Activated CD4-positive, alpha-beta T cell treated with anti-CD3 and anti-CD28 coated beads for 48 hours (primary cell): ENCODE measurements at places on chromosomes 5 and 9.

DNA sequence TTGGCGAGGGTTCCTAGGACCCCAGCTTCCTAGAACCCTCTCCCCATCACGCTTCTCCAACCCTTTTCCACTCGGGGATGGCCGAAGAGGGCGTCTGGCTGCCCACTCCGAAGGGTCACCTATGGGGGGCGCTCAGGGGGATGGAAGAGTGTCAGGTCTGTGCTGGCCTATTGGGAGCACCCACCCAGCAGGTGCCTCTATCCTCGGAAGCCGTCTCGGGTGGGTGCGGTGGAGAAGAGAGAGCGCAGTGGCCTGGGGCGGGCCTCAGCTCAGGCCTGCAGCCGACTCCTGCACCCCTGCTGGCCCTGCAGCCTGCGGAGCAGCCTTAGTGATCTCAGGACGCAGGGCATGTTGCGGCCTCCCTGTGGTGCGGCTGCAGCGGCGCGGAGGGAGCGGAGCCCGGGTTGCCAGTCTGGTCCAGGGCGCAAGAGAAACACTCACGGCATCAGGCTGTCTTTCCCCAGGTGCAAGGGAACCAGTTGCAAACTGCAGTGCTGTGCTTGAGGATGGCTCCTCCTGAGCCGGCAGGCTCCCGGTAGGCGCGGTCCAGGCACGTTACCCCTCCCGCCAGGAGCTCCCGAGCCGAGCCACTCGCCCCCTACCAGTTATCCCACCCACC is 1.5 kb upstream of the IRX2 start:
- DNase-seq = no peak

- peak; percentile 3 for DNase-seq
Observed at GRCh38 chr9:93092251-93092991, 3.6 kb upstream of the CARD19 start.

DNA sequence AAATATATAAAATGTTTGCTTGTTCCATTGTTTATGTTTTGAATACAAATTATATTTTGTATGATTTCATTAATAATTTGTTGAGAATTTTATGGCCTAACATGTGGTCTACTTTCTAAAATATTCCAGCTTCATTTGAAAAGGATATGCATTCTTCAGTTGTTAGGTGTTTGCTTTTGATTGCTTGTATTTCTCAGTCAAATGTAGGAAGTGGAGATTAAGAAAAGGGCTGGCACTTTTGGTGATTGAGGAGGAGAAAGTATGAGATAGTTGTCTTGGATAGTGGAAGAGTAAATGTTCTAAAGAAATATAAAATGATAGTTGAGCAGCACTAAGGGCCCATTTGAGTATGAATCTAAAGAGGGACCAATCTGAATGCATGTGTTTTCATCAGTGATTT is 23.1 kb downstream of the JAK2 start:
- no peak for DNase-seq

DNA sequence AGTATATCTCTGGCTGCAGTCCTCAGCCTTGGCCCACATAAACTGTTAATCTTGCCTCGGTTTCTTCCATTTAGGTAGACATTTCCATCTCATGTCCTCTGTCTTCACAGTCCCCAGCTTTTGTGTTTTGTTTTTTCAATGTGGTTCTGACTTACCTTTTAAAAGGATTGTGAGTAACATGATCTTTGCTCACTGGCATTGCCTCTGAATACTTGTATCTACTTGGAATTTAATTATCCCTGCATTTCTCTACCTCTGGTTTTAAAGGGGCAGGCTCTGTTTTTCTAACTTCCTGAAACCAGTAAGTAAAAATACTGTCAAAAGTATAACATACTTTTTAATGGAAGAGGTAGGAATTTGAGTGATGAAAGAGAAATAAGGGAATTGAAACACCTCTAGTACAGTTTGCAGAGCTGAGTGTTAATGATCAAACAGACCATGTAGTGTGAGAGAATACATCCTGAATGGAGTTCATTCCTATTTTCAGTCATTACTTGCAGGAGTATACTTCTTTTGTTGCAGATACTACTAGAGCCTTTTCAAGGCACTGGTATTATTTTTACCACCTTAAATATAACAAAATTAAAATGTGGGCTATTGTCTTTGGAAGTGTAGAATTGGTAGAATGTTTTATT is 62.6 kb downstream of the MTREX start:
- no peak for DNase-seq

DNA sequence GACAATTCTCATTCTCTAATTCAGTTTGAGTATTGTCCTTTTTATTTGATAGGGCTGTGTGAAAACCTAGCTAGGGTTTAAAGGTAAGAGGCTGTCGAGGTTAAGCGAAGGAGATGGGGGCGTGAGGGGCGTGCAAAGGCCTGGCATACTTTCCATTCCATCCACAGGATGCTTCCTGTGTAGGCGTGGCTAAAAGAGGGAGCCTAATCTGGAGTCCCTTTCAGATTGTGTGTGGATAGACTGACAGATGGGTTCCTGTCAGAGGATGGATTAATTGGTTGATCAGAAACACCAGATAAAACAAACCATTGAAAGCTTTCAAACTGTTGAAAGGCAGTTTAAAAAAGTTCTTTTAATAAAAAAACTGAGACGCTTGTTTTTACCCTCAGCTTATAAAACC is 1.1 kb upstream of the ELL2 start:
- DNase-seq = peak; percentile 24

DNA sequence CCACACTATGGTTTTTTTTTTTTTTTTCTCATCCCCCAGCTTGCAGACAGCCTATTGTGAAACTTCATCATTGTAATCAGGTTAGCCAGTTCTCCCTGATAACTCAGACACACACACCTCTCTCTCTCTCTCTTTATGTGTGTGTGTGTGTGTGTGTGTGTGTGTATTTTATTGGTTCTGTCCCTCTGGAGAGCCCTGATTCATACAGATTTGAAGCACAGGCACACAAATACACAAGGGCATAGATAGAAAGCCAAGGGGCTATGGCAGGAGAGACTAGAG is 20.6 kb upstream of the VCAN start:
- no peak for DNase-seq

DNA sequence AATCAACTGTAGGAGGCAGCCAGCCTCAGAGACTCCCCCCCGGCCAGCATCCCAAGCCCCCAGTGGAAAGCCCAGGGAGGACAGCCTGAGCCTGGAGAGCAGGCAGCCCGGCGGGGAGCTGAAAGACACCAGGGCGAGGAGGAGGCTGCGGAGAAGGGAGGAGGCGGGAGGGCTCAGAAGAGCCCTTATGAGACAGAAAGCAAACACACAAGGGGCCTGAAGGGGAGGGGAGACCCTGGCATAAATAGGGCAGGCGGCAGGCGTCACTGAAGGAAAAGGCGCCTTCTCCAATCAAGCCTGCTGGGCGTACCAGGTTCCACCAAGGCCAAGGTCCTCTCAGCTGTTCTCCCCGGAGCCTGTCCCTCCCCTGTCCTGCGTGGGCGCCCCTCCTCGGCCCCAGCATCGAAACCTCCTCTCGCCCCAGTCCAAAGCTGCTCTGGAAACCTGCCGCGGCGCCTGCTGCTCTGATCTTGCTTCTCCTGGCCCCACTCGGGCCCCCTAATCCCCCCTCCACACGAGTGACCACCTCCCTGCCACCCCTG is 1.3 kb downstream of the SLC9A3 start:
- no peak for DNase-seq

GRCh38 chr5:171797543-171797942 is 11.9 kb downstream of the SMIM23 start:
- no peak for DNase-seq

GRCh38 chr9:2378266-2378665 is 243.3 kb upstream of the VLDLR start:
- no peak for DNase-seq

DNA sequence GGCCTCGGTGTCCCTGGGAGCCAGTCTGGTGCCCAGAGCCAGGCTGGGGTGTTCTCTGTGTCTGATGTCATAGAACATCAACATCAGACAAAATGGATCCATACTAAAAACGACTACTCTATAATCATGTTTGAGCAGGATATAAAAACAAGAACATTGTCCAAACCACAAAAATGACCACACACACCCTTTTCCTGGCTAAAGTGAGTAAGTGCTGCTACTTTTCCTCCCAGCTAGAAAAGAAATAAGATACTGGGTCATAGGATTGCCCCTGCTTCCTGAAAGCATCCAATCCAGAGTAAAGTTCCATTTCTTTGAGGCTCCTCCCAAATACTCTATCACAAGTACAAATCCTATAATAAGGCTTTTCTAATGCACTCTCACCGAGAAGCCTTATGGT is 19.7 kb upstream of the TRAF1 start:
- no peak for DNase-seq

DNA sequence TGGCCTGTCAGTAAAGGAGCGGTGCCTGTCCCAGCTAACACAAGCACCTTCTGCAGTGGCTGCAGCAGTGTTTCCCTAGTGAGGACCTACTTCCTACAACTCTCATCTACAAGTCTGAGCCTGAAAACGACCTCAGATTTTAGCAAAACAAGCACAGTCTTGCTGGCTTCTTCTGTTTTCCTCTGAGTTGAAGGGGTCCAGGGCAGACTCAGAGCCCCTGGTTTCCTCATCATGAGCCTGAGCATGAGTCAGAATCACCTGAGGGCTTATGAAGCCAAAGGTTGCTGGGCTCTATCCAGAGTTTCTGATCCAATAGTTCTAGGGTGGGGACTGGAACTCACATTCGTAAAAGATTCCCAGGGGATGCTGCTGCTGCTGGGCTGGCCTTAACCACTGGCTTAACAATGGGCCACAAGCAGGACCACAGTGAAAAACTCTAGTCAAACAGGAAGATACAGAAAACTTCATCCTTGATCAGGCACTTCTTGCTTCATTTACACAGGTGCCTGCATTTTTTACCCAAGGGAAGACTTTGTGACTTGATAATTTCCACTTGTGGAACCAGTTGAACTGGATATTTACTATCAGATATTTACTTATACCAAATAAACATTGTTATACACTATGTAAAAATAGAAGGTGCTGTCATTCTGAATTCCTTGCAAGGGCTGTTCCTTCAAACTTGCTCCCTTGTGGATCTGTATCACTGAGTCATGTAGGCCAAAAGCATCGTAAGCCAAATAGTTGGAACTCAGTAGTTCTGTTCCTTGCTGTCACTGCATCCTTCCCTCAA is 4.3 kb upstream of the ACER2 start:
- no peak for DNase-seq

DNA sequence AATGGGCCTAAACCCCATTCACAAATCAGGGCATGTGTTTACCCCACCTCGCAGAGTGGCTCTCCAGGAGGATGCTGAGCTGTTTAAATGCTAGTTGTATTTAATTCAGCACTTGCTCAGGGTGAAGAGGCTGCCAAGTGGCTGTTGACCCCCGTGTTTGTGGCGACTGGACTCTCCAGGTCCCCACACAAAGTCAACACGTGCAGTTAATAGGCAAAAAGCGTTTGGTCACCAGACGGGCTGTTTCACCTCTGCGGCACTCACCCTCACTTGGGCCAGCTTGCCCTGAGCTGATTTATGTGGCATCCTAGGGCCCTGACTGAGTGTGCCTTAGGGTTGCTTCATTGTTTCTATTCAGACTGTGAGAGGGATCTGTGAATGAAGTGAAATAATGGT is 152.3 kb downstream of the GAS1 start:
- no peak for DNase-seq

GRCh38 chr5:44675296-44675695 is 133.5 kb upstream of the MRPS30 start:
- DNase-seq = no peak

GRCh38 chr9:121924700-121925099 is 168.4 kb downstream of the TTLL11 start:
- DNase-seq = no peak

- no peak for DNase-seq
Observed at GRCh38 chr5:156654444-156654843, 195.7 kb upstream of the PPP1R2B start.

DNA sequence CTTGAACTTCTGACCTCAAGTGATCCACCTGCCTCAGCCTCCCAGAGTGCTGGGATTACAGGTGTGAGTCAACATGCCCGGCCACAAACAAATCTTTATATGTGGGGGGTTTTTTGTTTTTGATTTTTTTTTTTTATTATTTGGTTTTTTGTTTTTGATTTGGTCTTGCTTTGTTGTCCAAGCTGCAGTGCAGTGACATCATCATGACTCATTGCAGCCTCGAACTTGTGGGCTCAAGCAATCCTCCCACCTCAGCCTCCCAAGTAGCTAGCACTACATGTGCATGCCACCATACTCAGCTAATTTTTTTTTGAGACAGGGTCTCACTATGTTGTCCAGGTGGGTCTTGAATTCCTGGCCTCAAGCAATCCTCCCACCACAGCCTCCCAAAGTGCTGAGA is 42.4 kb downstream of the ALDH7A1 start:
- DNase-seq = no peak

- DNase-seq = no peak
Observed at GRCh38 chr5:75348241-75348640, 11.2 kb downstream of the HMGCR start.

DNA sequence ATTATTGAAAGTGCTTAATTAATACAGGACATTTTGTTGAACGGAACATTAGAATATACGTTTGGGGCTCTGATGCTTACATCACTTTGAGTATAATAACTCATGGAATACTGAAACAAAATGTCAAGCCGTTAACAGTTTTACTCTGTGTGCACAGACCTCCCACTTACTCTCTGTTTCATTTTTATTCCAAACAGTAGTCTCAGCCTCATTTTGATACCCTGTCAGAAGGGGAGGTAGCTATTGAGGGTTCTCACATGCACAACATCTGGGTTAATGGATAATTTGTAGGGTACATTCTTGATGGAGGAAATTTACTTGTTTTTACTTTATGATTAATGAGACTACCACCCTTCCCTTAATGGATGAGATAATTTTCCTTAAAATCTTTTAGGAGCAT is 59.0 kb downstream of the SCAMP1 start:
- DNase-seq = no peak

- DNase-seq = no peak
Observed at GRCh38 chr9:68841276-68842052, 136.4 kb downstream of the PIP5K1B start.

DNA sequence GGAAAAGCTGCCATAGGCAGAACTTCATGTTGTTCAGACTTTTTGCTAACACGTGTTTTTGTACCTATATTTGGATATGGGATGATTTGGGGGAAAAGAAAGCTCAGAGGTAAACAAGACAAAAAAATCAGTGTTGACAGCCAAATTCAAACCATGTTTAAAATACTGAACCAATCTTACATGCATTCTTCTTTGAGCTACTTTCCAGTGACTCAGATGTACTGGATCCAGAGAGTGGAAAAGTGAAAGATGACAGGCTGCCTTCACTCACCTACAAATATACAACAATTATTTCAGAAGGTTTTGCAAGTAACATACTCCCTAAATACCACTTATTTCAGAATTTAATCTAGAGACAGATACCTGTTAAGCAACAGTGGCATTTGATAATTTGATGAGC is 165.7 kb downstream of the MPDZ start:
- no peak for DNase-seq

- DNase-seq = no peak
Observed at GRCh38 chr9:94490465-94490864, 64.4 kb upstream of the PCAT7 start.

GRCh38 chr9:137035507-137035834 is 3.6 kb upstream of the FUT7 start:
- DNase-seq = no peak

- DNase-seq = no peak
Observed at GRCh38 chr5:133427121-133427777, 185.1 kb downstream of the FSTL4 start.
